Activated CD8-positive, alpha-beta memory T cell treated with anti-CD3 and anti-CD28 coated beads, Interleukin-2, amount 50 U/mL, for 4 hours (primary cell): ENCODE measurements at places on chromosomes 4 and X.

- no peak for DNase-seq
These were observed 78.6 kb downstream of the CLCN5 start for GRCh38 chrX:50000937-50001542.

DNA sequence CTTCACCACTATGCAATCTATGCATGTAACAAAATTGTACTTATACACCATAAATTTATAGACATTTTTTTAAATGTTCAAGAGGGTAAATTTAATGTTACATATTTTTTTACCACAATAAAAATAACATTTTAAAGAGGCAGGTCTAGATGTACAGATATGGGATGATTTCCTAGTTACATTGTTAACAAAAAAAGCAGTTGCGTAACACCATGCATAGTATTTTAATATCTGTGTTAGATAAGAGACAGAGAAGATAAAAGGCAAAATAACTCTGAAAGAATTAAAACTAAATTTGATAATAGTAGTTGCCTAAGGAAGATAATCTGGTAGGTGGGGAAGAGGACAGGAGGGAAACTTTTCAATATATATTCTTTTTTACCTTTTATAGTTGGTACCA is 9.1 kb upstream of the ATRX start:
- no peak for DNase-seq

- DNase-seq: no peak
These were observed 310.6 kb upstream of the AADAT start for GRCh38 chr4:170400361-170400760.

- DNase-seq: no peak
These were observed 182.7 kb downstream of the NWD2 start for GRCh38 chr4:37427193-37427592.

- DNase-seq: no peak
These were observed 195.1 kb downstream of the ARHGAP24 start for GRCh38 chr4:85669992-85670548.

GRCh38 chr4:139887962-139888735 is 222.5 kb downstream of the MGST2 start:
- no peak for DNase-seq

GRCh38 chr4:7808752-7809151 is 130.9 kb downstream of the AFAP1 start:
- DNase-seq: no peak
